ENCODE measurements at places on chromosomes 2 and 18. TPM values are rescaled to one million over a fixed set of nuclear protein-coding genes. Genes with fewer than 3 reads are reported as not detected.

DNA sequence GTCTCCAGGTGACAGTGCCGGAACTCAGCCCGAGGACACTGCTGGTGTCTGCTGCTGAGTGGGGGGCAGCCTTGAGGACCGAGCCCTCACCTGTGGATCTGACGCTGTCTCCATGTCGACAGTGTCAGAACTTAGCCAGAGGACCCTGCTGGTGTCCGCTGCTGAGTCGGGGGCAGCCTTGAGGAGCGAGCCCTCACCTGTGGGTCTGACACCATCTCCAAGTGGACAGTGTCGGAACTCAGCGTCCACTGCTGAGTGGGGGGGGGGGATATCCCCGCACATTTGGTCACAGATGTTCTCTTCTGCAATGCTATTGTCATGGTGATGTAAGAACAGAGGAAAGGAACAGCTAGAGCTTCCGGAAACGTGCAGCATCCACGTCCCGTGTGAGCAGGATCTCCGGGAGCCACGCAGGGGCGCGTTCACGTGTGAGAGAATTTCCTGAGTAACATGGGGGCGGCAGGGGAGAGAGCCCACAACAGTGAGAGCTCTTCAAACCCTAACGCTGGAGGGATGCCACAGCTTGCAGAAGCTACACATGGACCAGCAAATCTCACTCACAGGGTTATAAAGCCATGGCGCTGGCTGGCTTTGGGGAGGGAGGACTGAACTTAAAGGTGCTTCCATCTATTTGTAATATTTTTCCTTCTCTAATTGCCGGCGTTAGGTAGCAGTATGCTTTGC is 250.7 kb upstream of the SALL3 start:
- no peak for DNase-seq

- no peak for DNase-seq
Observed at GRCh38 chr18:80009661-80010550, 21.5 kb upstream of the TXNL4A start.

- DNase-seq: no peak
Observed at GRCh38 chr2:77873506-77873905, 351.3 kb upstream of the LRRTM4 start.

DNA sequence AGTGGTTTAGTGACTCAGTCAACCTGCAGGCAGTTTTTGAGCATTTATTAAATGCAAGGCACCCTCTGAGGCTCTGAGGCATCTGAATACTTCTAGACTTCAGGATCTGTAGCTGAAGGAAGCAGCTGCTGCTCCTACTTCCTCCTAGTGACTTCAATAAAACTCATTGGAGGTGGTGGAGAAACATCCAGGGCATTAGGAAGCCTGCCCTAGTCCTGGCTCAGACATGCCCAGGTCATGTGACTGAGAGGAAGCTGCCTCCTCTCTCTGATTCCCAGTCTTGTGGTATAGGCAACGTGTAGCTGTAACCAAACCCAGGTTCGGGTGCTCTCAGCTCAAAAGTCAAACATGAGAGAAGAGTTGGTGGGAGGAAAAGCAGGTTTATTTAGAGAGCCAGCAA is 287.2 kb upstream of the GYPC start:
- DNase-seq: peak; percentile 18

DNA sequence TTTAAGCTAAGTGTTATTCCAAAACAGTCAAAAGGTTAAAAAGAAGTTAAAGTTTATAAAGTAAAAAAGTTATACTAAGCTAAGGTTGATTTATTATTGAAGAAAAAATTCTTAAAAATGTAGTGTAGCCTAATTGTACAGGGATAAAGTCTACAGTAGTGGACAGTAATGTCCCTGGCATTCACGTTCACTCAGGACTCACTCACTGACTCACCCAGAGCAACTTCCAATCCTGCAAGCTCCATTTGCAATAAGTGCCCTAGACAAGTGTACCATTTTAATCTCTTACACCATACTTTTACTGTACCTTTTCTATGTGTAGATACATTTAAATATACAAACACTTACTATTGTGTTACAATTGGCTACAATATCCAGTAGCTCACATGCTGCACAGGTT is 86.1 kb downstream of the CACNB4 start:
- DNase-seq: no peak

DNAJC5G gene
- total RNA-seq: not detected

Measured in SK-MEL-5 (cell line).